ENCODE measurements at places on chromosomes 5 and 9. TPM values are rescaled to one million over a fixed set of nuclear protein-coding genes. Genes with fewer than 3 reads are reported as not detected.

DNA sequence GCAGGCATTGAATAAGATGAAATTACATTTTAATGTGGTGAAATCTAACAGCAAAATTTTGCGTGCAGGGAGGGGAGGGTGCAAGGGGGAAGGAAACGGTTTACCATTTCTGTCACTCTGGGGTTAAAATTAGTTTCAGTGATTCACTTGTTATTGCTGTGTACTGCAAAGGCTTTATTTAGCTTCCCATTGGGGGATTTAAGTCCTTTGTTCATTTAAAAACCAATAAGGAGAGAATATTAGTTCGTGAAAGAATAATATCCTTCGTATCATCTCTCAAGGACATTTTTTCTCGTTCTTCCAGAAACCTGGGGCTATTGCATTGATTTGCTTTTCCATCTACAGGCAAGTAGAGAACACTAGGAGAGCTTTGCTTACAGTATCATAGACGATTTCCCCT lies 667.8 kb upstream of the RGMB start:
- H3K27me3 ChIP-seq = no peaks in the 10 kb centered on the region
- H3K4me3 ChIP-seq = no peak overlapping the region
- H3K36me3 ChIP-seq = no peaks in the 10 kb centered on the region

GRCh38 chr5:106875591-106876297 lies 795.0 kb downstream of the EFNA5 start:
- no peak for DNase-seq
- H3K4me1 ChIP-seq = no peaks in the 10 kb centered on the region
- H3K27me3 ChIP-seq = no peaks in the 10 kb centered on the region
- H3K36me3 ChIP-seq = no peaks in the 10 kb centered on the region

GRCh38 chr5:37855438-37855837 lies 15.6 kb upstream of the GDNF start:
- no peak for DNase-seq
- H3K27ac ChIP-seq = no peak overlapping the region
- H3K4me1 ChIP-seq = no peaks in the 10 kb centered on the region
- no peaks in the 10 kb centered on the region for H3K36me3 ChIP-seq

GRCh38 chr5:131684051-131684450 lies 49.0 kb upstream of the RAPGEF6 start:
- H3K27me3 ChIP-seq = no peaks in the 10 kb centered on the region
- DNase-seq = no peak
- H3K27ac ChIP-seq = peak overlapping the region; percentile 5
- no peaks in the 10 kb centered on the region for H3K4me1 ChIP-seq
- no peak overlapping the region for H3K4me3 ChIP-seq

DNA sequence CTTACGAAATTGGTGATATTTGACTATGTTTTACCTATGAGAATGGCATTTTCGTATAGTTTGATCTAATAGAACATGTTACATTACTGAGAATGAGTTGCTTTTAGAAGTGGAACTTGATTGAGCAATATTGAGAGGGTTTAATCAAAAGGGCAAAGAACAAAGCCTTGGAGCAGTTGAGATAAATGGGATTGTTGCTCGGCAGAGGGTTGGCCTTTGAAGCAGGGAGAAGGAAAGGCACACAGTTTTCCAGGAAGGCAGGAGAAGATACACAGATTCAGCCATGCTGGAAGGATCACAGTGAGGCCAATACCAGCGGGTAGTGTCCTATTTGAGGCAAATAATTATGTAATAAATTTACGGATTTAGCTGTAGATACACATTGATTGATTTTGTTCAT lies 19.5 kb downstream of the MAN2A1 start:
- H3K4me1 ChIP-seq = peaks cover 3% of the 10 kb centered on the region
- H3K36me3 ChIP-seq = no peaks in the 10 kb centered on the region
- no peak for DNase-seq
- no peaks in the 10 kb centered on the region for H3K27me3 ChIP-seq
- no peak overlapping the region for H3K27ac ChIP-seq
- no peak overlapping the region for H3K4me3 ChIP-seq

GRCh38 chr5:362189-362588 lies 40.7 kb downstream of the AHRR start:
- no peak for DNase-seq
- no peaks in the 10 kb centered on the region for H3K27me3 ChIP-seq
- no peaks in the 10 kb centered on the region for H3K36me3 ChIP-seq
- no peak overlapping the region for H3K27ac ChIP-seq
- no peaks in the 10 kb centered on the region for H3K4me1 ChIP-seq
- no peak overlapping the region for H3K4me3 ChIP-seq

GRCh38 chr9:125418404-125418803 lies 156.8 kb downstream of the GAPVD1 start:
- H3K36me3 ChIP-seq = no peaks in the 10 kb centered on the region
- H3K4me3 ChIP-seq = no peak overlapping the region
- no peaks in the 10 kb centered on the region for H3K27me3 ChIP-seq
- no peaks in the 10 kb centered on the region for H3K4me1 ChIP-seq
- no peak overlapping the region for H3K27ac ChIP-seq
- no peak for DNase-seq

DNA sequence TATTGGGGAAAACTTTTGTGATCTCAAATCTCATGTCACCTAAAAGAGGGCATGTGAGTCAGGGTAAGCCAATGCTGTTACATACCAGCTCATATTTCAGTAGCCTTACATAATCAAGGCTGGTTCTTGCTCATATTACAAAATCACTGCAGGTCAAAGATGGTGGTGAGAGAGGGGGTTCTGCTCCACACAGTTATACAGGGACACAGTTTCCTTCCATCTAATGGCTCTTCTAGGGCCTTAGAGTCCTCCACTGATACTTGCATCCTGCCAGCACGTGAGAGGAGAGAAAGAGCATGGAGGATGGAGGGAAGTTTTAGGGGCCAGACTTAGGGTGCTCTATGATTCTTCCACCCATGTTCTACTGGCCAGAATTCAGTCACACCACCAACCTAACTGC lies 130.0 kb downstream of the LIFR start:
- H3K4me1 ChIP-seq = no peaks in the 10 kb centered on the region
- H3K27me3 ChIP-seq = no peaks in the 10 kb centered on the region
- H3K36me3 ChIP-seq = no peaks in the 10 kb centered on the region
- DNase-seq = no peak
- H3K27ac ChIP-seq = no peak overlapping the region

- H3K27ac ChIP-seq = peak overlapping the region; percentile 59
- H3K36me3 ChIP-seq = no peaks in the 10 kb centered on the region
- no peak for DNase-seq
Measured at GRCh38 chr9:77954013-77954665, 77.5 kb downstream of the GNAQ start.

GRCh38 chr5:161385027-161385426 lies 161.5 kb downstream of the GABRB2 start:
- no peak for DNase-seq
- no peak overlapping the region for H3K4me3 ChIP-seq
- H3K36me3 ChIP-seq = no peaks in the 10 kb centered on the region
- H3K27ac ChIP-seq = no peak overlapping the region
- no peaks in the 10 kb centered on the region for H3K27me3 ChIP-seq

- H3K27me3 ChIP-seq = no peaks in the 10 kb centered on the region
- no peaks in the 10 kb centered on the region for H3K4me1 ChIP-seq
- DNase-seq = no peak
- no peak overlapping the region for H3K27ac ChIP-seq
Measured at GRCh38 chr9:5408596-5408995, 29.1 kb downstream of the PLGRKT start.

DNA sequence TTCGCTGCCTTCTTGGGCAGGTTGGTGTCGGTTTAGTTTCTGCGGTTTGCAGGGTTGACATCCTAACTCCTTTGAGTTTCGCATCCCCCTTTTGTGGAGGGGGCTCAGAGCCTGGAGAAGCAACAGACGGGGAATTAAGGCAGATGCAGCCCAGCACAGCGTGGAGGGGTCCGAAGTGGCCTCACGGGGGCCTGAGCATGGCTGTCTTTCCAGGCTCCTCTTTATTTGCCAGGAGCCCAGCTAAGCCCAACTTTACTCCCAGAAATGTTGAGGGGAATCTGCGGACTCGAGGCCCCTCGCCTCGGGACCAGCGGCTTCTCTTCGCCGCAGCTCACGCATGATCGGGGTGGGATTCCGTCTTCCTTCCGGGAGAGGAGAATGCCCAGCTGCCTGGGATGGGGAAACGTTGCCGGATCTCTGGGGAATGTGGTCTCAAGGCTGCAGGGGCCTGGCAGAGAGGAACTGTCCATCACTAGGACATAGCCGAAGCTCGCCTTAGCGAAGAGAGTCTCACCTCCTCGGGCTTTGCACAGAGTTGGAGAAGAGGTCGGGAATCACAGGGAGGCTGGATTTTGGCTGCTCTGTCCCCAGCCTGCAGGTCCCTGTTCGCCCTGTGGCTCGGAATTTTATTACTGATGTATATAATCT lies 1.3 kb downstream of the RAI14 start:
- peak; percentile 44 for DNase-seq
- H3K4me3 ChIP-seq = peak overlapping the region; percentile 91
- H3K36me3 ChIP-seq = no peaks in the 10 kb centered on the region
- peak overlapping the region; percentile 94 for H3K27ac ChIP-seq
- H3K27me3 ChIP-seq = no peaks in the 10 kb centered on the region

GRCh38 chr5:154300207-154300883 lies 109.8 kb downstream of the GALNT10 start:
- peaks cover 8% of the 10 kb centered on the region for H3K36me3 ChIP-seq
- H3K4me1 ChIP-seq = peaks cover 14% of the 10 kb centered on the region
- no peak for DNase-seq
- no peak overlapping the region for H3K27ac ChIP-seq
- no peaks in the 10 kb centered on the region for H3K27me3 ChIP-seq
- H3K4me3 ChIP-seq = no peak overlapping the region

- no peak overlapping the region for H3K4me3 ChIP-seq
- no peak overlapping the region for H3K27ac ChIP-seq
- H3K27me3 ChIP-seq = no peaks in the 10 kb centered on the region
Measured at GRCh38 chr5:40220260-40220659, 459.5 kb upstream of the PTGER4 start.

DNA sequence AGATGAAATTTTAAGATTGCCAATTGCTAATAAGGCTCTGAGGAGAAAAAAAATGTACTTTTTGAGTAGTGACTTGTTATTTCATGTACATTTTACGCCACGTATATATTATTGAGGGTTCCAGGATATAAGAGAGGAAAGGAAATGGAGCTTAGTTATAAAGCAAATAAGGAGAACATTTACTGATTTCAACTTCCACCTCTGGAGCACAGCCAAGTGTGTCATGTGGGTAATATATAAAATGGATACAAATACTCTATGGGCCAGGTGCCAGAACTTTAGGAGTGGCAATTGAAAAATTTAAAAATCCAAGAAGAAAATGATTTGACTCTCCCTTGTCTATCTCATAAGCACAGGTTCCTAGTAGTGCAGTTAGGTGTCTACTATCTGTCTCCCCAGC lies 45.0 kb upstream of the VLDLR start:
- H3K4me1 ChIP-seq = no peaks in the 10 kb centered on the region
- H3K4me3 ChIP-seq = no peak overlapping the region
- H3K27me3 ChIP-seq = no peaks in the 10 kb centered on the region
- no peak for DNase-seq
- no peaks in the 10 kb centered on the region for H3K36me3 ChIP-seq

DNA sequence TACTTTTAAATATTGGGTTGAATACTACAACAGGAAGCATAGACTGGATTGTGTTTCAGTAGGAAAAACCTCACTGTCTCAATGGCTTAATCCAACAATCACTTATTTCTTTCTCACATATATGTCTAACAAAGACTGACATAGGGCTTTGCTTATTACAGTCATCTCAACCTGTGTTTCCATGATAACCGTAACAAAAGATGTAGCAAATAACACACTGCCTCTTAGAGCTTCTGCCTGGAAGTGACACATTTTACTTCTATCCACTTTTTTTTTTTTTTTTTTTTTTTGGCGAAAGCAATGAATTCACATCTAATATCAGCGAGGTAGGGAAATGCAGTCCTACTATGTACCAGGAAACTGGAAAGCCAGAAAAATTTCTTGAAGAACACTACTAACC lies 204.9 kb upstream of the CDKN2B start:
- H3K27ac ChIP-seq = no peak overlapping the region
- no peaks in the 10 kb centered on the region for H3K36me3 ChIP-seq

DNA sequence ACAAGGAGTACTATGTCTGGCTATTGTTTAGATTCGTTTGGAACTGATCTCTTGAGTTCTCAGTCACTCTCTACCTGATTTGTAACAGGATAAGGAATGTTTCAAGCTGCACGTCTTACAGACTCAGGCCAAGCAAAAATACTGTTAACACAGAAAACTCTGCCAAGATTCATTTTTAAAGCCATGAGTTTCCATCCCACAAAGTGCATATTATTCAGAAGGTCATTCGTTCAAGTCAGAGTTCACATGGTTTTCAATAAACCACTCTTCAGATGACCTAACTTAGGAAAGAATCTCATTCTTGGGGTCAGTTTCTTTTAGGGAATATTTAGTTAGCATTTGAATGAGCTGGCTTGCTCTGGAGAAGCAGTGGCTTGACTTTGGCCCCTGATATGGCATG lies 49.3 kb downstream of the F2R start:
- DNase-seq = no peak
- H3K27me3 ChIP-seq = no peaks in the 10 kb centered on the region
- no peak overlapping the region for H3K4me3 ChIP-seq
- H3K4me1 ChIP-seq = no peaks in the 10 kb centered on the region

GRCh38 chr5:6527749-6528455 lies 79.2 kb downstream of the UBE2QL1 start:
- no peaks in the 10 kb centered on the region for H3K27me3 ChIP-seq
- H3K4me3 ChIP-seq = no peak overlapping the region
- H3K4me1 ChIP-seq = no peaks in the 10 kb centered on the region
- DNase-seq = no peak
- no peaks in the 10 kb centered on the region for H3K36me3 ChIP-seq

GRCh38 chr5:178564811-178565550 lies 25.2 kb downstream of the COL23A1 start:
- H3K4me3 ChIP-seq = no peak overlapping the region
- H3K36me3 ChIP-seq = no peaks in the 10 kb centered on the region
- no peak for DNase-seq

- H3K4me1 ChIP-seq = no peaks in the 10 kb centered on the region
- no peak overlapping the region for H3K4me3 ChIP-seq
- no peak overlapping the region for H3K27ac ChIP-seq
- DNase-seq = no peak
Measured at GRCh38 chr5:23648656-23649055, 141.2 kb downstream of the PRDM9 start.

DNA sequence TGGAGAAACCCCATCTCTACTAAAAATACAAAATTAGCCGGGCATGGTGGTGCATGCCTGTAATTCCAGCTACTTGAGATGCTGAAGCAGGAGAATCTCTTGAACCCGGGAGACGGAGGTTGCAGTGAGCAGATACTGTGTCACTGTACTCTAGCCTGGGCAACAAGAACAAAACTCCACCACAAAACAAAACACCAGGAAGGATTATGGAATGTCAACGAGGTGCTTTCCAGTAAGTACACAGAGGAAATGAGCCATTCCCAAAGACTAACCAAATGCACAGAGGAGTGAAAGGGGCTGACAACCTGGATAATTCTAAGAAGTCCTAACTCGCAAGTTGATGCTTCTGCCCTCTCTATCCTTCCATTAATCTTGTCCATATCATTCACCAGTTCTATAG lies 126.1 kb upstream of the RETREG1 start:
- H3K36me3 ChIP-seq = no peaks in the 10 kb centered on the region
- H3K27me3 ChIP-seq = no peaks in the 10 kb centered on the region
- peaks cover 5% of the 10 kb centered on the region for H3K4me1 ChIP-seq
- no peak overlapping the region for H3K4me3 ChIP-seq
- no peak for DNase-seq
- no peak overlapping the region for H3K27ac ChIP-seq

Gene SLCO6A1
- total RNA-seq = not detected

Gene SOHLH1
- total RNA-seq = not detected

Gene CYSRT1
- total RNA-seq = not detected

Gene FBP1
- total RNA-seq = 397 TPM

Gene CAPSL
- total RNA-seq = not detected

Gene SPINK13
- total RNA-seq = not detected
